GM04503 (cell line): ENCODE measurements at places on chromosomes 12 and 14.
A peak's percentile ranks its signal among the peaks of the same experiment; 100 is the strongest.

DNA sequence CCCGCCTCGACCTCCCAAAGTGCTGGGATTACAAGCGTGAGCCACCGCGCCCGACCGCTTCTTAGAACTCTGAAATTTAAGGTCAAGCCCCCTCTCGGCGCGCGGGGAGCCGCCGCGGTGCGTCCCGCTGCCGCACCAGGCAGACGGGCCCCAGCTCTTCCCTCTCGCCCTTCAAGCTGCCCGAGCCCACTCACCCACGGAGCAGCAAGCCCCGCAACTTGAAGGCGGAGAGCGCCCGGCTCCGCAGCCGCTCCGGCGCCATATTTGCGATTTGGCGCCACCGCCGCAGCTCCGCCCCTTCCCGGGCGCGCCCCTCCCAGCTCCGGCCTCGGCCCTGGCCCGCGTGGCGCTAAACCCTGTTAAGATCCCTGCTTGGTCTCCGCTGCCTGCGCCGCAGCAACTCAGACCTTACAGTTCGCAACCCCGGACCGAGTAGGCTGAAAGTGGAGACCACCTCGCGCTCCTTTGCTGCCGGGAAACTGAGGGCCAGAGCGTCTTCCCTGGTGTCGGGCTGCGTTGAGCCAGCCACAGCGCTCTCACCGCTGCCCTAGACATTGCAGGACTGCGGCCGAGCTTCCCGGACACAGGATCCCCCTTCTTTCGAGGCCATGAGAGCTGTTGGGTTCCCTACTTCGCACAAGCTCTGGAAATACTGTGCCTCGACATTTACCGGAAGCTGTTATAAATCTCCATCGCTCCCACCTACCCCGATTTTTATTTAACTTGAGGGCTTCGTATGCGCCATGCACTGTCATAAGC lies at the start of gene POLE2:
POLE2 (minus strand) TSS at position 273 of the 759 bp plus-strand sequence; CDS start at position 262, 11 bp downstream.
- DNase-seq, result no peak

GRCh38 chr12:117142094-117142493 lies 42.9 kb upstream of the TESC start:
- no peak for DNase-seq

DNA sequence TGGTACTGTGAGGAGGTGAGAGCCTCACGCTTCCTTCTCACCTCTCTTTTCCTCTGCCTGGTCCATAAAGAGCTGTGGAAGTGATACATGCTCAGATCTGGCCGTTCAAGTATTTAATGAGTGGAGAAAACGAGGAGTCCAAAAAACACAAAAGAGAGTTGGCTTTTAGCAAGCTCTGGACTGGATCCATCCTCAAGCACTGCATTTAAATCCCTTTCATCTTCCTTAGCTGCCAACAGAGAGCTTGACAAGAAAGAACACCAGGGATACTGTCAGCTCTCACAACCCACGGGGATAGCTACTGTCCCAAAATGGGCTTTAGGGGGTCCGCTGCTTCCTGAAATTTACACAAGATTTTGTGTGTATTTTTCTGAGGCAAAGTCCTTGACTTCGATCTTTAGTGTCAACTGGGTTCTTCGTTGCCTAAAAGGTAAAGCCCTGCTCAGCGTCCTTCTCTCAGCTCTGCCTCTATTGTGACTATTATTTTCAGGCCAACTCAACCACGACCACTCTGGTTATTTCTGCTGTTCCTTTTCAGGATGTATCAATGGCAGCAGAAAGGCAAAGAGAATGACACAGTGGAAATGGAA lies 120.9 kb downstream of the TMTC1 start:
- DNase-seq, result no peak

DNA sequence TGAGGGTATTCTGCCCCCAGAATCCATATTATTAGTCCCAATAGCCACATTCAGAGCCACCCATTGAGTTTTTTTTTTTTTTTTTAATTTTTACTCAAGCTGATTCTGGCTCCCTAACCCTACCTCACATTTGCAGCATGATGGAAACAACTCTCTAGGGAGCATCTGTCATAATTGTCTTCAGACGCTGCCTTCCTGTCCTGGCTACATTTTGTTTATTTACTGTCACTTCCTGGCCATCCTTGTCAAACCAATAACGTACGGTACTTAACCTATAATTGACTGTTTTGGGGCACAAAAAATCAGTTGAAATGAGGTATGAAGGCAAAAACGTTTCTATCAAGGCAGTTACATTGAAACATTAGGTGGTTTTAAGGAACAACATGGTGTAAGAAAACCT lies 2.1 kb downstream of the GLIPR1 start:
- DNase-seq, result no peak

DNA sequence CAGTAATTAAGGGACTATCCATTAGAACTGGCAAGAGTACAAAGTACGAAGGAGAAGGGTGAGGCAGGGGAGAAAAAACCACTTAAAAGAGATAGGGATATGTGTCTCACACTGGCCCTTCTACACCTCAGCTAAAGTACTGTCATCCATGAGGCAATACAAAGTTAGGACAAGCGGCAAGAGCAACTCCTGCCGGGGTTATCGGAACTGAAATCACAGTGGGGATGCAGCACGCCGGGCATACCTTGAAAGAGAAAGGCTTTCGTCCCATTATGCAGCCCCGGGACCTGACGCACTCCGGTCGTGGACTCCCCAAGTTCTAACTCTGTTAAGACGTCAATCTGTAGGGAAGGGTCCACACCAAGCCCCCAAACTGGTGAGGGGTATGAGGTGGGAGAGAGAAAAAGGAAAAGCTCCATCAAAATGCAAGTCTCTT lies 1.1 kb downstream of the NELL2 start:
- no peak for DNase-seq

- no peak for DNase-seq
These were observed 152.7 kb downstream of the SRGAP1 start for GRCh38 chr12:63997198-63997597.

DNA sequence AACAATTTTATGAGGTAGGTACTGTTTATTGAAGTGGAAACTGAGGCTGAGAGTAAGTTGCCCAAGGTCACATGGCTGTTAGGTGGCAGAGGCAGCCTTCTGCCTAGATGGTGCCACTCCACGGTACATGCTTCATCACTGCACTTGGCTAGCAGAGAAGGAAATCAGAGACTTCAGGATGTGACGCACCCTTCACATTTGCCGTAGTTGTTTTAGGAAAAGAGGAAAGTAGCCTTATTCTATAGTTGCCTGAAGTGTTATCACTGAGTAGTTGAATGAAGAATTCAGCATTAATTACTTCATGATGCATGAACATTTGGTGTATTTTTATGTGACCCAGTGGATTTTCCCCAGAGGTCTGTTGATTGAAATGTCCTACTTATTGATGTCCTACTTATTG lies 55.7 kb downstream of the ERC1 start:
- DNase-seq, result no peak

DNA sequence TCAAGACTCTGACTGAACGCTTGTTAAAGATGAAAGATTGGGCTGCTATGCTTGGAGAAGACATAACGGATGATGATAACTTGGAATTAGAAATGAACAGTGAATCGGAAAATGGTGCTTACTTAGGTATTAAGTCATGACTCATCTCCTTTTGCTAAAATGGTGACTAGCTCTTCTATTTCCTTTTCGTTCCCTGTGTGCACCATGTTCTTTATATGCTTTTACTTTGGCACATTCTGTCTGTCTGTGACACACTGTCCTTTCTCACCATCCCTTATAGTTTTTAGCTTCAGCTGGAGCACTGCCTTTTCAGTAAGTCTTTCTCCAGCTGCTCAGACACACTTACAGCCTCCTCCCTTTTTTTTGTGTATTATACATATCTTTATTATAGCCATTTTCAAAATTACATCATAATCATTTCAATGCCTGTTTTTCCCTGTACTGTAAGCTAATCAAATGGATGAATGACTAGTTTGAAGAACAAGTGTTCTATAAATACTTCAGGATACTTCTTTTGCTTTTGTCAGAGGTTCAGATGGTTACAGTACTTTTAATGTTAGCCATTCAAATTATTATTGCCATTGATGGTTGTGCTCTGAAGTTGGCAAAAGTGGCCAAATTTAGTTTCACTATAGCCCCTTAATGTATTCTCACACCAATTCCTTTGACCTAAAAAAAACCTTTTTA lies 68.6 kb downstream of the MIA2 start:
- DNase-seq, result no peak

DNA sequence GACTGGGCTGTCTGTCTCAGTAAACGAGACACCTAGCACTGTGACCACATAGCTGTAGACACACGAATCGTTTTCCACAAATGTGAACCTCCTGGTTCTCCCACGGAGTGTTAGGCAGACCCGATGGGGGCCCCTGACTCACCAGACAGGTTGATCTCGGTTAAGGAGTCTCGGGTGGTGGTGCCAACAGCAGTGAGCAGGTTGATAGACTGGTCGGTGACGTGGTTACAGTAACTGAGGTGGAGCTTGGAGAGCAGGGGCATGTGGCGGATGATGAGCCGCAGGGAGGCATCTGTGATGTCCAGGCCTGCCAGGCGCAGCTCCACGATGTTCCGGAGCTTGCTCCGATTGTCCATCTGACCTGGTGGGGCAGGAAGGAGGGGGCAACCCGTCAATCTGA lies 39.8 kb downstream of the RNF34 start:
- no peak for DNase-seq

GRCh38 chr12:93002293-93003054 lies 73.4 kb upstream of the EEA1 start:
- DNase-seq, result peak; percentile 96

- no peak for DNase-seq
These were observed 79.0 kb downstream of the PLCZ1 start for GRCh38 chr12:18658829-18659228.
